ENCODE measurements at places on chromosomes 5 and 9. TPM values are rescaled to one million over a fixed set of nuclear protein-coding genes. Genes with fewer than 3 reads are reported as not detected.

DNA sequence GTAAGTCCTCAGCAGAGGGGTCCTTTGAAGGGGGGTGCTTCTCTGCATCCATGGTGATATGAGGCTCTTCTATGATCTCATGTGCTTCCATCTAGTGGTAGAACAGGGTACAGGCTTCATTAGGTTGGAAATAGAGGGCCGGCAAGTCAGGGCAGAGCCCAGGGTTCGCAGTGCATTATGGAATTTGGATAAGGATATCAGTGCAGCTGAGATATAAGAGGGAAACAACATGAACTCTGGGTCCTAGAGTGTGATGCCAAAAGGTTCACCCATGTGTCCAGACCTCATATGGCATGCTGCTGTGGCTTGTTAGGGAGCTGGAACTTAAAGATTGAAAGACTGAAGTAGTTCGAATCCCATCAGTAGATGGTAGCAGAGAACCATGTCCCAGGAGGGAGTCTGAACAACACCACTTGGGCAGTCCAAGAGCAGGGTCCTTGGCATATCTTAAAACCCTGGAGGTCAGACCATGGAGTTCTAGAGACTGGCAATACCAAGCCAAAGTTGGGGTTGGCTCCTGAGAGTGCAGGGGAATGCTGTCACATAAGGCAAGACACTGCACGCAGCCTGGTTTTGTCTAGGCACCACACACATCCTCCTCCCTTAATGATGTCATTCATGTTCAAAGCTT is 2.3 kb downstream of the FAM221B start:
- no peaks in the 10 kb centered on the region for H3K36me3 ChIP-seq
- H3K27me3 ChIP-seq, result no peaks in the 10 kb centered on the region
- DNase-seq, result no peak

GRCh38 chr5:135505973-135506372 is 29.8 kb downstream of the NEUROG1 start:
- no peaks in the 10 kb centered on the region for H3K4me1 ChIP-seq
- no peak for DNase-seq
- H3K4me3 ChIP-seq, result no peak overlapping the region
- H3K27ac ChIP-seq, result no peak overlapping the region

- H3K27ac ChIP-seq, result no peak overlapping the region
- H3K4me1 ChIP-seq, result no peaks in the 10 kb centered on the region
- H3K27me3 ChIP-seq, result no peaks in the 10 kb centered on the region
- no peak for DNase-seq
- no peaks in the 10 kb centered on the region for H3K36me3 ChIP-seq
- H3K4me3 ChIP-seq, result no peak overlapping the region
These were observed 29.7 kb upstream of the ARAP3 start for GRCh38 chr5:141711687-141712086.

GRCh38 chr9:130311408-130312140 is 46.0 kb downstream of the HMCN2 start:
- H3K27ac ChIP-seq, result peak overlapping the region; percentile 14
- peaks cover 2% of the 10 kb centered on the region for H3K27me3 ChIP-seq
- no peak for DNase-seq
- H3K4me3 ChIP-seq, result no peak overlapping the region
- peaks cover 7% of the 10 kb centered on the region for H3K4me1 ChIP-seq
- no peaks in the 10 kb centered on the region for H3K36me3 ChIP-seq

DNA sequence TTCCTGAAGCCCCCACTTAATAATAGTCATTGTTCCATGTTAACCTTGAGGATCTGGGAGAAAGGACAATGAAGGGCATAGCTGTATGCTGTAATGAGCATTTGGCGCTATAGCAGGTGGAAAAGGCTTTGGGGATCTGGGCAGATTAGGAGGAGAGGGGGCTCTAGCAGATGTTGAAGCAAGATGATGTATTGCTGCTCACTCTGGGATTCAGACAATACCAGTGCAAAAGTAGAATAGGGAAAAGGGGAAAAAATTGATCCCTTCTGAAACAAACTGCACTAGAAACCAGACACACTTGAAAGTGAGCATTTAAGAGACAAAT is 575.3 kb upstream of the MEF2C start:
- DNase-seq, result no peak
- no peaks in the 10 kb centered on the region for H3K36me3 ChIP-seq
- H3K4me1 ChIP-seq, result no peaks in the 10 kb centered on the region
- H3K4me3 ChIP-seq, result no peak overlapping the region

- H3K27ac ChIP-seq, result no peak overlapping the region
- peaks cover 10% of the 10 kb centered on the region for H3K4me1 ChIP-seq
These were observed 35.2 kb downstream of the SETX start for GRCh38 chr9:132319421-132320110.

- H3K36me3 ChIP-seq, result no peaks in the 10 kb centered on the region
- no peak for DNase-seq
- no peak overlapping the region for H3K4me3 ChIP-seq
- no peaks in the 10 kb centered on the region for H3K27me3 ChIP-seq
These were observed 70.3 kb upstream of the EQTN start for GRCh38 chr9:27367175-27367798.

GRCh38 chr5:57209316-57210040 is 35.6 kb downstream of the GPBP1 start:
- no peak overlapping the region for H3K27ac ChIP-seq
- H3K36me3 ChIP-seq, result peaks cover 8% of the 10 kb centered on the region
- H3K4me1 ChIP-seq, result no peaks in the 10 kb centered on the region
- no peak for DNase-seq
- H3K4me3 ChIP-seq, result no peak overlapping the region

DNA sequence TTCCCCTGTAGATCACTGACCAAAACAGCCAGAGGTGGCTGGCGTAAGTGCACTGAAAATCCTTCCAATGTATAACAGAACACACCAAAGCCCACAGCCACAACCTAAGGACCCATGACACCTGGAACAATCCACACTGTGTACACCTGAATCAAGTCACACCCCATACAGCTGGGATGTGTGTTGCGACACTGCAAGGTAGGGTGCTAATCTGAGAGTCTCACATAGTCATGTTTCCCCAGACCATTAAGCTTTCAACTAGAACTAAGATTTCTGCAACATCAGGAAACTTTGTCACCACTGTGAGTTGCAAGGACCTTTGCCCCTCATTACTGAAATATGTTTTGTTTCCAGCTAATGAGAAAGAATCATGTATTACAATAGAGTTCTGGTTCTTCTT is 59.4 kb downstream of the MED27 start:
- no peaks in the 10 kb centered on the region for H3K4me1 ChIP-seq
- no peak overlapping the region for H3K4me3 ChIP-seq
- H3K27ac ChIP-seq, result no peak overlapping the region
- no peaks in the 10 kb centered on the region for H3K27me3 ChIP-seq
- H3K36me3 ChIP-seq, result no peaks in the 10 kb centered on the region

- DNase-seq, result no peak
- no peak overlapping the region for H3K4me3 ChIP-seq
- no peak overlapping the region for H3K27ac ChIP-seq
- no peaks in the 10 kb centered on the region for H3K27me3 ChIP-seq
- H3K36me3 ChIP-seq, result no peaks in the 10 kb centered on the region
These were observed 306.7 kb upstream of the ZNF608 start for GRCh38 chr5:125053179-125053578.

- H3K4me1 ChIP-seq, result peaks cover 44% of the 10 kb centered on the region
- H3K4me3 ChIP-seq, result no peak overlapping the region
- no peaks in the 10 kb centered on the region for H3K27me3 ChIP-seq
- DNase-seq, result no peak
- H3K27ac ChIP-seq, result no peak overlapping the region
- H3K36me3 ChIP-seq, result no peaks in the 10 kb centered on the region
These were observed 402.3 kb upstream of the ADAMTSL1 start for GRCh38 chr9:18071651-18072060.

DNA sequence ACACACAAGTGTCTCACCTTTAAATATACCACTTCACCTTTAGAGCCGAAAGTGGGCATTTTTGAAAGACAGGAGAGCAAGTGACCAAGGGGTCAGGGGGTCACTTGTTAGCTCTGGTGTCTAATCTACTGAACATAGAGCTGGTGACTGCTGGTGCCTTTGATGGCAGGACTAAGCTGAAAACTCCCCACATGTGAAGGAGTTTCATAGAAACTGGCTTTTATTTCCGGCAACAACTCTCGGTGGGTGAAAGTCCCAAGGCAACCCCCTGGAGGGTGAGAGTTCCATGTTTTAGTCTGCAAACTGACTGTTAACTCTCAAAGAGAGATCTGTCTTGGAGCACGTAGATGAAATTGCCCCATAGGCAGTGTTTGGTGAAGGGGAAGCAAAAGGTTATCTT is 466.9 kb downstream of the DMRTA1 start:
- no peaks in the 10 kb centered on the region for H3K4me1 ChIP-seq
- H3K27ac ChIP-seq, result no peak overlapping the region

DNA sequence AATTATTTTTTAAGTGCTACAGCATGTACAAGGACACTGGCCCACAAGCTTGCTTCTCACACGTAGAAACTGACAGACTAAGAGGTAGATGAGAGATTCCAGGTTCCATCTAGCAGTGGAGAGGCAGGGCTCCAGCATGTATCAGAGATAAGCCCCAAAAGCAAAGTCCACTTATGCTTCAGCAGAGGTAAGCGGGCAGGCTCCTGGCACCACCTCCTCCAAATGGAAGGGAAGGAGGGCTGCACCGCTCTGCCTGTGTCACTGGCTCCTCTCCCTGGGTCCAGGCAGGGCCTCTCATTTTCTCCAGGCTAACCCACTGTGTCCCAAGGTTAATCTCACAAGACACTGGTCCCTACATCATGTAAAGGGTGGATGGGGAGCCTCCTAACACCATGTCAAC is 15.9 kb downstream of the GRHPR start:
- no peaks in the 10 kb centered on the region for H3K4me1 ChIP-seq
- H3K27me3 ChIP-seq, result no peaks in the 10 kb centered on the region
- H3K27ac ChIP-seq, result no peak overlapping the region
- no peak for DNase-seq

DNA sequence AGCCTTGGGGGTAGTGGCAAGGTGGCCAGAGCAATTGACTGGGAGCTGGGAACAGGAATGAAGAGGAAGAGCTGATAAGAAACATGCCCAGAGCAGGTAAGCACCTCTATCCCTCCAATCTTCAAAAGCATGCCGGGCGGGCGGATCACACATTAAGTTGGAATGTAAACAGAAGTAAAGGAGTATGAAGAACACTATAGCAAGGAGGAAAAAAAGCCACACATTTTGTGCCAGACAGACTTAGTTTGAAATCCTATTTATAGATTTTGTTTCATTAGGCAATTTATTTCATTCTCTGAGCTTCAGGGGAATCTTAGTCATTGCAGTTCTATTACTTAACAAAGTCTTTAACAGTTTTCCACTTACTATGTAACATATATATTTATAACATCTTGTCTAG is 173.9 kb upstream of the TNC start:
- peaks cover 43% of the 10 kb centered on the region for H3K4me1 ChIP-seq
- H3K36me3 ChIP-seq, result no peaks in the 10 kb centered on the region
- H3K4me3 ChIP-seq, result no peak overlapping the region
- DNase-seq, result peak; percentile 84

DNA sequence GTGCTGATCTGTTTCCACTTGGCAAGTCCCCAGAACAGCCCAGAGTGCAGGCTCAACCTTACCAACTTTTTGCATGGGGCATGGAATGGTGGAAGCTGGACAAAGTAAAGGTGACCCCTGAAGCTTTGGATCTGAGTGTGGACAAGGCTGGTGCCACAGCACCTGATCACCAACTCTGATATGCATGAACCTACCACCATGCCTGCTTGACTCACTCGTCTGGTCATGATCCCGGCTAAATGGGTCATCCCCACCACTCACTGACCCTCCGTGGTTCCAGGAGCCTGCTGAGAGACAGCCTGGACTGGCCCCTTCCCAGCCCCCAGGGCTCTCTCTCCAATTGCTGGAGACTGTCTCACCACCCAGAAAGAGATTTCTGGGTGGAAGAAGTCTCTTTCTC is 14.4 kb upstream of the SLC22A4 start:
- DNase-seq, result no peak
- H3K27me3 ChIP-seq, result no peaks in the 10 kb centered on the region
- peaks cover 13% of the 10 kb centered on the region for H3K4me1 ChIP-seq
- H3K4me3 ChIP-seq, result no peak overlapping the region

- no peak overlapping the region for H3K27ac ChIP-seq
- H3K36me3 ChIP-seq, result no peaks in the 10 kb centered on the region
- no peak overlapping the region for H3K4me3 ChIP-seq
- peaks cover 14% of the 10 kb centered on the region for H3K4me1 ChIP-seq
These were observed 2.6 kb upstream of the LCN2 start for GRCh38 chr9:128146591-128147120.

DNA sequence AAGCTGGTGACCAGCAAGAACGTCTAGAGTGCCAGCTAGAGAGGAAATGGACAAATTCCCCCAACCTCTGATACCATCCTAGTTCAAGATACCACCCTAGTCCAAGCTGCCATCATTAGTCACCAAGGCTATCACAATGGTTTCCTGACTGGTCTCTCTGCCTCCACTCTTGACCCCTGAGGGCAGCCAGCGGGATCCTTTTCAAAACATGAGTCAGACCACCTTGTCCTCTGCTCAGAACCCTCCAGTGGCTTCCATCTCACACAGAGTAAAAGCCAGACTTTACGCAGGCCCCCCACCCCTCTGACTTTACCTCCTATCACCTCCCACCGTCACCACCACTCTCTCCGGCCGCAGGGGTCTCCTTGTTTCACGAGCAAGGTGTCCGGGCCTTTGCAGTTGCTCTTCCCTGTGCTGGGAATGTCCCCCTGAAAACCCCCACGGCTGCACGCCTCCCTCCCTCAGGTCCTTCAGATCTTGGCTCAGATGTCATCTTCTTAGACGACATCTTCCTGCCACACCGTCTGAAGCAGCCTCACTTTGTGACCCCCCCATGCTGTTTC is 42.2 kb upstream of the FBXW11 start:
- no peak overlapping the region for H3K4me3 ChIP-seq
- peaks cover 4% of the 10 kb centered on the region for H3K4me1 ChIP-seq
- H3K27me3 ChIP-seq, result no peaks in the 10 kb centered on the region
- no peak for DNase-seq
- no peaks in the 10 kb centered on the region for H3K36me3 ChIP-seq
- H3K27ac ChIP-seq, result no peak overlapping the region

GRCh38 chr9:137614631-137615386 is 4.0 kb upstream of the EHMT1 start:
- no peak overlapping the region for H3K4me3 ChIP-seq
- peak overlapping the region; percentile 92 for H3K27ac ChIP-seq
- DNase-seq, result no peak

DNA sequence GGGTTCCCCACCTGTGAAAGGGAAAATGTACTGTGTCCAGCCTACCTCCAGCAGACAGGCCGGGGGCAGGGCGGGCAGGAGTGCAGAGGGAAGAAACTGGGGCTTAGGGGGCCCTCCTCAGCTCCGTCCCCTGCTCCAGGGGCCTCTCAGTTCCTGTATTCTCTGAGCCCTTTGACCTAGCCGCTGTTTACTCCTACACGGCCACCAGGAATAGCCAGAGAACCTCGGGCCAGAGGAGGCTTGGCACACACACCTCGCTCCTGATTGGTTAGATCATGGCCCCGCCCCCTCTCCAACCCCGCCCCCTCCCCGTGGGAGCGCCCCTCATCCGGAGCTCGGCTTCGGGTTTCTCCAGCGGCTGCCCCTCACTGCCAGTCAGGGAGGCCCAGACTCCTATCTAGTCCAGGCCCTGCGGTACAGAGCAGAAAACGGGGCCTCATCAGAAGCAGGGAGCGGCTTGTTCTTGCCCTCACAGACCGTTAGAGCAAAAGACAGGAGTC is 2.2 kb downstream of the ST6GALNAC6 start:
- no peaks in the 10 kb centered on the region for H3K27me3 ChIP-seq
- H3K27ac ChIP-seq, result peak overlapping the region; percentile 93
- peaks cover 12% of the 10 kb centered on the region for H3K4me1 ChIP-seq
- peak; percentile 74 for DNase-seq
- H3K4me3 ChIP-seq, result peak overlapping the region; percentile 77
- H3K36me3 ChIP-seq, result peaks cover 4% of the 10 kb centered on the region

The PFN3 gene
- total RNA-seq, result not detected

The F2R gene
- total RNA-seq, result 8.1 TPM

The SHOC1 gene
- total RNA-seq, result not detected

The LCNL1 gene
- not detected for total RNA-seq

The TIMD4 gene
- 1.4 TPM for total RNA-seq

The RANBP17 gene
- 10.6 TPM for total RNA-seq

The CTXN3 gene
- total RNA-seq, result not detected

The IFT74 gene
- 14.3 TPM for total RNA-seq

The OMD gene
- not detected for total RNA-seq

The ALDH1B1 gene
- 77.2 TPM for total RNA-seq

The MCTP1 gene
- total RNA-seq, result 18.3 TPM

All from transverse colon (tissue), 4 donors.